NCI-H526 (cell line): ENCODE measurements at places on chromosomes 4 and X.

- no peak for DNase-seq
These were observed 29.9 kb downstream of the HMX1 start for GRCh38 chr4:8841678-8842268.

- no peak for DNase-seq
These were observed 31.1 kb upstream of the CLNK start for GRCh38 chr4:10715696-10716095.

GRCh38 chr4:51866835-51867234 is 23.9 kb downstream of the DCUN1D4 start:
- DNase-seq: no peak

GRCh38 chr4:54213761-54214160 is 15.3 kb upstream of the PDGFRA start:
- DNase-seq: no peak
